Activated naive CD8-positive, alpha-beta T cell treated with anti-CD3 and anti-CD28 coated beads, Interleukin-2, amount 50 U/mL, for 16 hours (primary cell): ENCODE measurements at places on chromosomes 5 and 9.

- no peak for DNase-seq
These were observed 247.0 kb upstream of the SLC30A5 start for GRCh38 chr5:68846828-68847227.

DNA sequence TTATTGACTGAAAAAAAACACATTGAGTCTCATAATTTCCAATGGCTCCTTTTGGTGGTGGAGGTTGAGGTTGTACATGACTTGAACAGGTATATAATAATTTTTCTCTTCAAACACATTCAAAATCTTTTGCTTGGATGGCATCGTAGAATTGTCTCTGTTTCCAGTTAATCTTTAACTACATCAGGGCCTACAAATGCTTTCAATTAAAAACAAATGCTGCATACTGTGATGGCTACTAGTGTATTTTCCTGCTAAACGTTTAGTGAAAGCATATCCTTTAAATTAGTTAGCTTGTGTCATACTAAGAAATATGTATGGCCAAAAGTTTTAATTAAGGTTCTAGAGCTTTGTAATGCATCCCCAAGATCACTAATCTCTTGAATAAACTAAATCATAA lies 313.8 kb downstream of the SLF1 start:
- DNase-seq = no peak

GRCh38 chr9:38292480-38292879 lies 100.0 kb upstream of the ALDH1B1 start:
- DNase-seq = no peak

DNA sequence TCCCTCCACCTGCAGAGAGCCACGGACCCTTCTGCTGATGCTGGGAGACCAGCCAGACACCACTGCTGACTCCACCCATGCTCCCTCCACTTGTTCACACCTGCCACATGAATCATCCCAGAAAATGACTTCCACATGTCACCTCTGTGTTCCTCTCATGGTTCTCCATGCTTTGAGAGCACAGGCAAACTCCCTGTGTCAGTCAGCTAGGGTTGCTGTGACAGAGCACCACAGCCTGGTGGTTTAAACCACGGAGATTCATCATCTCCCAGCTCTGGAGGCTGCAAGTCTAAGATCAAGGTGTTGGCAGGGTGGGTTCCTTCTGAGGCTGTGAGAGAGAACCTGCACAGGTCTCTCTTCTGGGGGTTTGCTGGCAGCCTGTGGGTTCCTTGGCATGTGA lies 381.4 kb downstream of the GADD45G start:
- no peak for DNase-seq

DNA sequence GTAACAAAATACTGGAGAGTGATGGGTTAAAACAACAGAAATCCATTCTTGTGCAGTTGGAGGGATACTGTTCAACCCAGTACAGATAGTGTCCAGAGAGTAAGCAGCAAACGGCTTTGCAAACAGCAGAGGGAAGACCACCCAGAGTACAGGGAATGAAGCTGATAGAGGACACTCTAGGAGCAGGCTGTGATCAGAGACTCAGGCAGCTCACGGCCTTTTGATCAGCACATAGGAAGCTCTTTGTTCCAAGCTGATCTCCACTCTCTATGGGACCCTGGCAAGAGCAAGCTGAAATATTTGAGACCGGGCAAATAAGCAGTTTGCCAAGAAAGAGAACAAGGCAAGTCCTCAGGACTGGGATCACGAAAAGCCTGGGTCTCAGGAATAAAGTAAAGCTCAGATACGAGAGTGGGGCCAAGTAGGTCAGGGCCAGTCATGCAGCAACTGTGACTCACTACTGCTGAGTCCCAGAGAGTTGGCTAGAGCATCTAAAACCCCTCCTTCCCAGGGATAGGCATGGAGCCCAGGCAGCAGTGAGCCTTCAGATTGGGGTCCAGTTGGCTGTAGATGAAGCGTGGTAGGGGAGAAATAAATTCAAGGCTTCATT lies 52.4 kb downstream of the MELK start:
- no peak for DNase-seq

DNA sequence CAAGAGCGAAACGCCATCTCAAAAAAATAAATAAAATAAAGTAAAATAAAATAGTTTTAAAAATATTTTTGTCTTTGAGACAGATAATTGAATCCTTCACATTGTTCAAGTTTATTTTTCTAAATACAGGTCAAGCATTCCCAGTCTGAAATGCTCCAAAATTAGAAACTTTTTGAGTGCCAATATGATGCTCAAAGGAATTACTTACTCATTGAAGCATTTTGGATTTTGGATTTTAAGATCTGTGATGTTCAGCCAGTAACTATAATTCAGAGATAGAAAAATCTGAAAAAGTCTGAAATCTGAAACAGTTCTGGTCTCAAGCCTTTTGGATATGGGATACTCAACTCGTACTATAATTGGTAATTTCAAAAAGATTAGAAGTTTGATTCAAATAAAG lies 39.8 kb downstream of the RBM27 start:
- no peak for DNase-seq

- DNase-seq = no peak
These were observed 124.3 kb downstream of the MRPS30 start for GRCh38 chr5:44932922-44933585.

DNA sequence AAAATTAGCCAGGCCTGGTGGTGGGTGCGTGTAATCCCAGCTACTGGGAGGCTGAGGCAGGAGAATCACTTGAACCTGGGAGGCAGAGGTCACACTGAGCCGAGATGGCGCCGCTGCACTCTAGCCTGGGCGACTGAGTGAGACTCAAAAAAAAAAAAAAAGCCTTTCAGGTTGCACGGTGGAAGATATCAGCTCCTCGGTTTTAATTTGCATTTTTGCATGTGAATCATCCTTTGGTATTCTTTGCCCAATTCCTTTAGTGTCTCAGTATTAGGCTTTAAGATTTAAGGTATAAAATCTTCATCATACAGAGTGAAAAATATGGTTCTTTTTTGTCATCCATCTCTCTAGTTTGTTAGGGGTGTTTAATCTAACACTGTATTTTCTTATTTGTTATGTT lies 173.6 kb upstream of the S1PR3 start:
- DNase-seq = no peak

DNA sequence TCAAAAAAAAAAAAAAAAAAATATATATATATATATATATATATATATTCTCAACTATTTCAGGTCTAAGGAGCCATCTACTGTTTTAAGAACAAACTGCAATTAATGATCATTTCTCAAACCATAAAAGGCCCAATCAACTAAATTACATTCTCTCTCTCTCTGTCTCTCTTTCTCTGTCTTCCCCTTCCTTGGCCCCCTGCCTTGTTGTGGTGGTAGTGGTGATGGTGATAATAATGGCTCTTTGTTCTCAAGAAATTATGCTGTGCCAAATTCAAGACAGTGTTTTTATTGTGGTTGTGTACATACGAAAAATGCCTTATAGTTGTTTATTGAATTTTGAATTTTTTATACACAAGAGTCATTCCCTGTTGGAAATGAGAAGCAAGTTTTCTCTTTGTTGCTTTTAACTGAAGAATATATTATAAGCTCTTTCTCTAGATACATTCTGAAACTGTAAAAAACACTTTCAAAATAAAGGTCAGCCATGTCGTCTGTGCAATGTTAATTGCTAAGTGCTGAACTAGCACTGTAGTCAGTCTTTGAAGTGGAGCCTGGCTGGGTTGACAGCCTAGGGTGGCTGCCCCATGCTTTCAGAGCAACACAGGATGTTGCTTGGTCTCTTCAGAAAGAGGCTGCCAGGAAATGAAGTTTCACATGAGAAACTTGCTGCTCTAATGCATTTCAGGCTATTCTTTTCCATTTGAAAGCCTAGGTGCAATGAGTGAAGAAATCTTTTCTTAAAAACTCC lies 96.0 kb downstream of the HINT1 start:
- DNase-seq = no peak

DNA sequence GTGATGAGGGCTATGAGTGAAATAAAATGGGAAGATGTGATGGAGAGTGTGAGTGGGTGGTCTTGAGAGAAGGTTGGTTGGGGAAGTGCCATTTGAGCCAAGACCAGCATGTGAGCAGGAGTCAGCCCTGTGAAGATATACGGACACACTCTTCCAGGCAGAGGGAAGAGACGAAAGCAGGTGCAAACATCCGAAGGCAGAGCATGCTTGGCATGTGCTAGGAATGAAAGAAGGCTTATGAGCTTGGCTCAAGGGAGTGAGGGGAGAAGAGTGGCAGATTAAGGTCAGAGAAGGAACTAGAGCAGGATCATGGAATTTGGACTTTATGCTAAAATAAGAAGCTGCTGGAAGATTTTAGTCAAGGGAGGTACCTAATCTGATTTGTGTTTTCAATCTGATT lies 23.6 kb upstream of the CCDC112 start:
- no peak for DNase-seq

DNA sequence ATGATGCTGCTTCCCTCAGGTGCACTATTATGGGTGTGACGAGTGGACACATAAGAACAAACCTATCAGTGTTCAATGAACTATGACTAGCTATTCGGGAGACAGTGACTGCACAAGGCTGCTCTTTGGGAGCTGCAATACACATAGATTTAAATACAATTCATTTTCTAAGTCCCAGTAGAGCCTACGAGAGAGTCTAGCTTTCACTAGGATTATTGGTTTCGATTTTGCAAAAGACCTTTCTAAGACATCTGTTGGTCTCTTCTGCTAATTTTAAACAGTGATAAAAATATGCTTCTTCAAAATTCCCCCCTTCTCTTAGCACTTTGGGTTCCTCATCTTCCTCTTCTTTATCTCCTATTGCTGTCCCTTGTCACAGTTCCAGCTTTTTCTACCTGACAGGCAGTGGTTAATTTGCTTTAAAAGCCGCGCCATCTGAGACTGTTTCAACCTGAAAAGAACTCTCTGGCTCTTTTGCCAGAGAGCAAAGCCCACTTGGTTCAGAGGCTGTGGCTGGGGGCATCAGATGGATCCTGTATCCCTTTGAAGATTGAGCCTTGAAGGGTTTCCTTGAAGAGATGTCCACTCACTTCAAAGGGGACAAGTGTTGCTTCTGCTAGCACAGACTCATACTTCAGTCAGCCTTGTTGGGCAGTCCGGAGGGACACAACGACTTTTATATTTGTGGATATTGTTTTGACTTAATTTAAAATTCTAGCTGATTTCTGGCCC lies 241.5 kb downstream of the MAN2A1 start:
- no peak for DNase-seq

DNA sequence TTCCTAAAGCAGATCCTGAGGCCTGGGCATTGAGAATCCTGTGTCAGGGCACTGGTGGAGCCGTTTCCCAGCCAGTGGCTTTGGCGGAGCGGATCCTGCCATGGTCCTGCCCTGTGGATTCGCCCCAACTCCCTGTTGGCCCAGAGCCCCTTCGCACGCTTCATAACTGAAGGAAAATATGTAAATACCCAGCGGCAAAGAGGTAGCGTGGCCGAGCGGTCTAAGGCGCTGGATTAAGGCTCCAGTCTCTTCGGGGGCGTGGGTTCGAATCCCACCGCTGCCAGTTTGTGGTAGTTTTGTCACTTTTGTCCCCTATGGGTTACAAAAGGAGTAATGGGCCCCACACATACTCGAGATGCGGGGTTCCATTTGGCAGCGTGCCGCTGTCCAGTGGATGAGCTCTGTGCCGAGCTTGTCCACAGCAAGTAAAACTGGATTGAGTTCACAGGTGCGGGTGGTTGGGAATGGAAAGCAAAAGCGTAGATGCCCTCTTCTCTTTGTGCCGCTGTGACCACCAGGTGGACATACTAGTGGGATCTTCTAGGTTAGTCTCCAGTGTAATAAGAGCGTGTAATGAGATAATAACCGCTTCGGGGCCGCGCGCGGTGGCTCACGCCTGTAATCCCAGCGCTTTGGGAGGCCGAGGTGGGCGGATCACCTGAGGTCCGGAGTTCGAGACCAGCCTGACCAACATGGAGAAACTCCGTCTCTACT lies 17.3 kb downstream of the TRIM7 start:
- DNase-seq = no peak

DNA sequence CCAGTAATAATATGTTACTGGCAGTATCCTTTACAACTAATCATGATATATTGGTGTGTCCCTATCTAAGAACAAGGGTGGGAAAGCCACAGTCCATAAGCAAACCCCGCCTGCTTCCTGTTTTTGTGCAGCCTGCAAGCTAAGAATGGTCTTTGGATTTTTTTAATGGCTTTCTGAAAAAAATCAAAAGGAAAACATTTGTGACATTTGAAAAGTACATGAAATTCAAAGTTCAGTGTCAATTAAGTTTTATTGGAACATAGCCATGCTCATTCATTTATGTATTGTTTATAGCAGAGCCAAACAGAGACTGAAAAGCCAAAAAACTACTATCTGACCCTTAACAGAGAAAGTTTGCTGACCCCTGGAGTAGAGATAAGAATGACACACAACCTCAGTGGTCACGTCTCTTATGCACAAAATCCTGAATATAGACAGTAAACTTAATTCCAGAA lies 12.8 kb upstream of the TMEM245 start:
- no peak for DNase-seq

DNA sequence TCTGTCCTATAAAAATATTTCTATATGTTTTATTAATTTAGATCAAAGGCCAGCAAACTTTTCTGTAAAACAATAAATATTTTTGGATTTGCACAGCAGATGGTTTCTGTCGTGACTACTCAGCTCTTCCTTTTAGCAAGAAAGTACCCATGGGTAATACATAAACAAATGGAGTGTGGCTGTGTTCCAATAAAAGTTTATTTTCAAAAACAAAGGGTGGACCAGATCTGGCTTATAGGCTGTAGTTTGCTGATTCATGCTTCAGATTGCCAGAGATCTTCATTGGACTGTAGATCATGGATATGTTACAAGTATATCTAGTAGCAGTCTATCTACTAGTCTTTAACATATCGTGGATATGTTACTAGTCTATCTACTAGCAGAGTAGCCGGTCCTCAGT lies 590.5 kb downstream of the CSNK1G3 start:
- no peak for DNase-seq
